Transverse colon (tissue), 4 donors: ENCODE measurements at places on chromosomes 6 and 20.

- no peak for DNase-seq
Measured at GRCh38 chr6:89162047-89162371, 16.2 kb downstream of the PM20D2 start.

GRCh38 chr6:161226009-161226964 is 47.6 kb downstream of the AGPAT4 start:
- DNase-seq: no peak

DNA sequence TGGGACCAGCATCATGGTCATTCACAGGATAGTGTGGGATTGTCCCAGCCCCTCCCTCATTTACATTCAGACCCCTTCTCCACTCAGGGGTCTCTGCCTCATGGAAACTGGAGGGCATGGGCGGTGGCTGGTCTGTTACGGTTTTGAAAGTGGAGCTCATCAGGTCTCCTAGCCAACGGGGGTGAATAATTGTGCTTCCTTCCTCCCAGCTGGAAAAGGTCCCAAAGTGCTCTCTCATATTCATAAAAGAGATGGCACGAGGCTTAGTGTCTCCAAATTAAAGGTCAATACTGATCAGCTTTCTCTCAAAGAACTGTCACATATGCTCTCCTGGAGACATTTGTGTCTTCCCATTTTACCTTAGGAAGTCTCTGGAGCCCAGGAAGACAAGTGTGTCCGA is 19.9 kb downstream of the JARID2 start:
- DNase-seq: no peak

- no peak for DNase-seq
Measured at GRCh38 chr6:159035891-159036290, 8.9 kb downstream of the TAGAP start.

DNA sequence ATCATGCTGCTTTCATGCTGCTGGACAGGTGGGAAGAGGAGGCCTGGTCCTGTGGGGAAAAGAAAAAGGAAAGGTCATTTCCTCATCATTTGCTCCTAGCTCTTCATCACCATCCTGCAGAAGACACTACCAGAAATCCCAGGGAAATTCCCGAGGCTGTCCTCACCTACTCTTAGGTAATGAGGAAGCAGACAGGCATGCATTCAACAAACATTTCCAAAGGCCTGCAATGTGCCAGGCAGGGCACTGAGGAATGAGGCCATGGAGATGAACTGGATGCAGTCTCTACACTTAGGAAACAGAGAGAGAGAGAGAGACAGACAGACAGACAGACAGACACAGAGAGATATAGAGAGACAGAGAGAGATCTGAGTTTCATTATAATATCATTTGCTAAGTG is 83.0 kb upstream of the MRPS10 start:
- DNase-seq: no peak

- no peak for DNase-seq
Measured at GRCh38 chr6:39941138-39941537, 6.9 kb upstream of the MOCS1 start.

DNA sequence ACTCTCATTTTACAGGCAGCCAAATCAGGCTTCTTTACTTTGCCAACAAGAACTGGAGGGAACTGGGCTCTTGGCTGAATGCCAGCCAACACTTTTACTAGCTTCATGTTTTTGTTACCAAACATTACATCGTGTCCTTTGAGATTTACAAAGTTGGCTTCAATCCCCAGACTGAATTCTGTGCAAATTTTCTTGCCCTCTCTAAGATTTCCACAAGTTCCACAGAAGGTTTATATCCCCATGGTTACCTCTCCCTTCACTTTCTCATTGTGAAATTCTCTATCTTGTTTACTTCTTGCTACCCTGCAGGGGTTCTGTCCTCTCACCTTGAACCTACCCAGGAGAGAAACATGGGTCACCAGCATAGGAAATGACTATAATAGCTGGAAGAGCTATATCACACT is 37.6 kb upstream of the PLCB1 start:
- peak; percentile 46 for DNase-seq

DNA sequence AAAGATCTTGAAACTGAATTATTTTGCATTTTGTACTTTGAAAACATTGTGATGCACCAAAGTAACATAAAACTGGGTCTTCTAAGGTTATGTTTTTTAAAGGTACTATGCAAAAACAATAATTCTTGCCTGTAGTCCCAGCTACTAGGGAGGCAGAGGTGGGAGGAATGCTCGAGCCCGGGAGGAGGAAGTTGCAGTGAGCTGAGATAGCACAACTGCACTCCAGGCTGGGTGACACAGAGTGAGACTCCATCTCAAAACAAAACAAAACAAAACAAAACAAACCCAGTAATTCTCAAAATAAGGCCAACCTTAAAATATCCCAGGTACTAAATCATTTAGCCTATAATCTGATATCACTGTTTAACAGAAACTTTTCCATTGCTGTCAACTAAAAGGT is 269.6 kb downstream of the KHDC1L start:
- DNase-seq: no peak
